ENCODE measurements at places on chromosomes 6 and 20.

DNA sequence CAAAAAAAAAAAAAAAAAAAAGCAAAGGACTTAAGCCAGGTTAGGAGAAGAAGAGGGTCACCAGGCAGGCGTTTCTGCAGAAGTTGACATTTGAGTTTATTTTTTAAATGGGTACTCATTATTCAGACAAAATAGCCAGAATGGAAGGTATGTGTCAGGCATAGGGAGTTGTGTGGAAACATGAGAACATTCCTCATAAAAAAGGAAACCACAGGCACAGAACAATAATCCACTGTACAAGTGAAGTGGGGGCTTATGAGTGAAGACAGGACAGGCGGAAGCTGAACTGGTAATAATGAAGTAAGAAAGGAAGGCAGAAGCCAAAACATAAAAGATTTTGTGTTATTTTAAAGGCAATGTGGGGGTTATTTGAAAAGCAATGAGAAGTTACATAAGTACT, 104.6 kb downstream of the EPB41L2 start:
- no peak for DNase-seq

- DNase-seq, result no peak
These were observed 60.7 kb downstream of the SYNJ2 start for GRCh38 chr6:158042245-158042798.

DNA sequence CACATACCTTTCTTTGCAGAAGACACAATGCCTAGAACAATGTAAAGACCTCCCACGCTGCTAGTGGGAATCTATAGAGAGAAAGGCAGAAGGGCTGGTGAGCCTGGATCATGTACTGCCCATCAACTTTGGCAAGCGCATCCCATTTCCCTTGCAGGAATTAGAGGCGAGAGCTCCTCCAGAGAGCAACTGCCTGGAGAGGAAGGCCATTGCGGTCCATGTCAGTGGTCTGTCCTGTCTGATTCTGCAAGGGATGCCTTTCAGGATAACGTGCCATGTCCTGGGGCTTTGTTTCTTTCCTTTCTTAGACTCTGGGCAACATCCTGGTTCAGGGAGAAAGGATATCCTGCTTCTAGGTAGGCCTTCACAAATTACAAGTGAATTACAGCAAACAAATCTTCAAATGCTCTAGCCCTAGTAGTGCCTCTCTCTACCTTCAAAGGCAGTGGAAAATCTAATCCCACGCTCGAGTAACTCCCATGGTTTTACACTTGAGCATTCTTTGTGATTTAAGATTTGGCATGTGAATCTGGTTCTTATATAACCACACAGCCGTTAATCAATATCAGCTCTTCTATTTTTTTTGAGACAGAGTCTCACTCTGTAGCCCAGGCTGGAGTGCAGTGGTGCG, 38.5 kb downstream of the GCNT2 start:
- DNase-seq, result no peak

GRCh38 chr6:152700427-152700826, 2.7 kb downstream of the MYCT1 start:
- no peak for DNase-seq

DNA sequence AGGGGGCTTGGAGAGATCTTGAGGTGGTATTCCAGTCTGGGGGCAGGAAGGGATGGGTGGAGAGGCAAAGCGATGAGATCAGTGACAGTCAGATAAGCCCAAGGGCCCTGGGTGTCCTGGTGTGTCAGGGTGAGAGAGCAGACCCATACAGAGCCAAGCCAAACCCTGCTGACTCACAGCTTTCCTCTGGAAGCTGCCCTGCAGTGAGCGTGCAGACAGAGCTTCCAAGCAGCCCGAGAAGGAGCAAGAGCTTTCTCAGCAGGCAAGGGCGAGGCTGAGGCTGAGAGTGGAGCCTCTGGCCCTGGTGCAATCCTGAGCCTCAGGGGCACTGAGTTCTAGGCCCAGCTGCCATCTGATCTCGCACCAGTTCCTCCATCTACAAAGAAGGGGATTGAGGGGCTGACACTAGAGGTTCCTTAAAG, 91.1 kb upstream of the HIVEP1 start:
- no peak for DNase-seq

- no peak for DNase-seq
These were observed 7.3 kb downstream of the RAET1E start for GRCh38 chr6:149890629-149891045.

DNA sequence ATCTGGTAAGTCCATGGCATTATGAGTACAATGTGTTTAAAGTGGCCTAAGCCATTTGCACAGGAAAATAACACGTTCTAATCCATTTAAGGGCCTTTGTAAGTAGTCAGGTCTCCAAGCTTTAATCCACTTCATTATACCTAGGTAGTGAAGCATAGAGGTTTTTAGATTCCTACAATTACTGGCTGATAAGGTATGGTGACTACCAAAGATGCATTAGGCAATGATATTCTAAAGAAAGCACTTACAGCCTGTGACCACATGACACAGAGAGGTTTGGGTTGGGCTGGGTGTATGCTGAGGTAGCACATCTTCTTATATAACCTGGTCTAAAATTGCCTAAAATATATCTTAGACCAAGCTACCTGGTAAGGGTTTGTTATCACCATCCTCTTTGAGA, 504.4 kb downstream of the TFAP2B start:
- DNase-seq, result no peak

DNA sequence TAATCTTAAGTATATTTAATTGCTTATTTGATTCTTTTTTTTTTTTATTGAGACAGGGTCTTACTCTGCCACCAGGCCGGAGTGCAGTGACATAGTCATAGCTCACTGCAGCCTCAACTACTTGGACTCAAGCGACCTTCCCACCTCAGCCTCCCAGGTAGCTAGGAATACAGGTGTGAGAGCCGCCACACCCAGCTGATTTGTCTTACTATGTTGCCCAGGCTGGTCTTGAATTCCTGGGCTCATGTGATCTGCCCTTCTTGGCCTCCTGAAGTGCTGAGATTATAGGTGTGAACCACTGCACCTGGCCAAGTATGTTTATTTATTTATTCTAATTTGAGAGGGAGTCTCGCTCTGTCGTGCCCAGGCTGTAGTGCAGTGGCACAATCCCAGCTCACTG, 38.2 kb downstream of the PTPN1 start:
- DNase-seq, result no peak

Data from MM.1S (cell line).